ENCODE measurements at places on chromosomes 11 and 22.

GRCh38 chr11:47003180-47003877 is 66.8 kb downstream of the CSTPP1 start:
- no peak for DNase-seq

DNA sequence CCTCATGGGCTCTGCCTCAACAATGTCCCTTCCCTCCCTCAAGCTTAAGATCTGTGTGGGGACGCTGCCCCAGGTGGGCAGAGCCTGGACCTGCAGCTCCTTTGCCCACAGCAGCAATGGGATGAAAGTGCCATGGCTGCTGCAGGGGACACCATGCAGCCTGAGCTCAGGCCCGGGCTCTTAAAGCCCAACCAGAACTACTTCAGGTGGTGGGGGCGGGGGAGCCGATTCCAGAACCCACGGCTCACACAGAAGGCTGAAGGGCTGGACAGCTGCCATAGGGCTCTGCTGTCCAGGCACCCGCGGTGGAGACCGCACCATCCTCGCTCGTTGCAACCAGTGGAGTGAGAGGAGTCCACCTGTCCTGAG is 12.5 kb downstream of the CHID1 start:
- DNase-seq, result peak; percentile 19

- no peak for DNase-seq
Measured at GRCh38 chr11:16096336-16096735, 260.0 kb downstream of the SOX6 start.

- DNase-seq, result no peak
Measured at GRCh38 chr22:39662686-39663052, 92.1 kb downstream of the CACNA1I start.

GRCh38 chr22:46986788-46987187 is 224.3 kb downstream of the TBC1D22A start:
- no peak for DNase-seq

GRCh38 chr11:69167916-69168691 is 12.4 kb downstream of the SMIM38 start:
- DNase-seq, result no peak
